Activated naive CD4-positive, alpha-beta T cell (primary cell): ENCODE measurements at places on chromosomes 13 and 19.
A peak's percentile ranks its signal among the peaks of the same experiment; 100 is the strongest.

DNA sequence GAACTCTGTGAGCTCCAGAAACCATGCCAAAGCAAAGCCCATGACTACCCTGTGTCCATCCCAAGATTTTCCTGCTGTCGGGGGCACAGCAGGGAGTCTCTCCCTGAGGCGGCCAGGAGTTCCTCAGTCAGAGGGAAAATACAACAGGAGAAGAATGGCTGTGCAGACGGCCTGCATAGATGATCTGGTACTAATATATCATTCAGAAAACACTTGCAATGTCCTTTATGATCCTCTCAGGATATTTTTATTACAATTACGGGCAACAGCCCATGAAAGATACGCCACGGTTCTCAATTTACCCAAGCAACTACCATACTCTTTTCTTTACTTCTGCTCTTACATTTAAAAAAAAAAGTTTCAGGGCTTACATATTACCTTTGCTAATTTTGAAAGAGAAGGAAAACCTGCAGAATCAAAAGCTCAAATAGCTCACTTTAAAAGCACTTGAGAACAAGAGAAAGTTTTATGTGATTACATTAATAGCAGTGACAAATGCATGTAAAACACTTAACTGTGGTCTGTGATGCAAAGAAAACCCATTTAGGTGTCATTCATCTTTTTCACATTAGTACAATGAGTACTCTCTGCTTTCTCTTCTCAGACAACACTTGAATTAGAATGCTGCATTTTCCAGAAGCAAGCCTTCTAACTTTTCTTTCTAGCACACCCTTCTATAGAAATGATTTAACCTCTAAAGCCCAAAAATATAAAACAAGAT lies 460.8 kb downstream of the KLF5 start:
- DNase-seq = no peak

- DNase-seq = no peak
Measured at GRCh38 chr13:46173656-46174055, 8.3 kb downstream of the LCP1 start.

DNA sequence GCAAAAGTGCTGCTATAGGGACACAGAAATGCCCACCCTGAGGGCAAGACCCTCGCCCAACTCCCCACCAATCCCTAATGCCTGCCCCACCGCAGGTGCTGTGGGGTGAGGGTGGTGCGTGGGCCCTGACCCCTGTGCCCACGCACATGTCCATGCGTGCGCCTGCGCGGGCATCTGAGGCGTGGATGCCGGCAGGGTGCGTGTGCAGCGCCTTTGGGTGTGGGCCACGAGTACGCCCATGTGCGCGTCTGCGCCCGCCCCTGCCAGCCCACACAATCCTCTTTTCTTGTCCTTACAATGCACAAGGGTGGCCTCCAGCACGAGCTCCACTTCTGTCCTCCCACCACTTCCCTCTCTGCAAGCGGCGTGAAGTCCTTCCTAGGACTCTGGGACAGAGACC lies 14.3 kb downstream of the FUT6 start:
- no peak for DNase-seq

GRCh38 chr13:111946214-111946613 lies 120.7 kb upstream of the SOX1 start:
- DNase-seq = no peak

DNA sequence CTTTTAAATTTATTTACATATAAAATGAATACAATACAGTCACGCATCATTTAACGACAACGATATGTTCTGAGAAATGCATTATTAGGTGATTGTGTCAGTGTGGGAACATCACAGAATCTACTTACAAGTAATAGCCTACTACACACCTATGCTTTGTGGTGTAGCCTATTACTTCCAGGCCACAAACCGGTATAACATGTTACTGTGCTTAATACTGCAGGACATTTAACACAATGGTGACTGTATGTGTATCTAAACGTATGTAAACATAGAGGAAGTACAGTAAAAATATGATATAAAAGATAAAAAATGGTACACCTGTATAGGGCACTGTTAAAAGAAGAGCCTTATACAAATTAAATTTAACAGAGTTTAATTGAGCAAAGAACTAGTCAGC lies 62.4 kb upstream of the KLHL1 start:
- no peak for DNase-seq

GRCh38 chr13:93778548-93778947 lies 551.9 kb downstream of the GPC6 start:
- no peak for DNase-seq

DNA sequence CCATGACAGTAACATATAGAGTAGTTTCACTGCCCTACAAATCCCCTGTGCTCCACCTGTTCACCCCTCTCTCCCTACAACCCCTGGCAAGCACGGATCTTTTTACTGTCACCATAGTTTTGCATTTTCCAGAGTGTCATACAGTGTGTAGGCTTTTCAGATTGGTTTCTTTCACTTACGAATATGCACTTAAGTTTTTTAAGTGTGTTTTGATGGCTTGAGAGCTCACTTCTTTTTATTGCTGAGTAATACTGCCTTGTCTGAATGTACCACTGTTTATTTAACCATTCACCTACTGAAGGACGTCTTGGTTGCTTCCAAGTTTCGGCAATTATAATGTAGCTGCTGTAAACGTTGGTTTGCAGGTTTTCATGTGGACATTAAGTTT lies 175.1 kb downstream of the ITGBL1 start:
- no peak for DNase-seq

- no peak for DNase-seq
Measured at GRCh38 chr13:33541962-33542308, 256.4 kb upstream of the STARD13 start.

GRCh38 chr19:16033721-16034120 lies 42.6 kb upstream of the TPM4 start:
- no peak for DNase-seq

- DNase-seq = no peak
Measured at GRCh38 chr13:54574791-54575190, 1546.2 kb downstream of the OLFM4 start.

- DNase-seq = no peak
Measured at GRCh38 chr13:41670873-41671443, 213.6 kb downstream of the RGCC start.

- no peak for DNase-seq
Measured at GRCh38 chr13:77502104-77502720, 33.3 kb upstream of the SCEL start.

DNA sequence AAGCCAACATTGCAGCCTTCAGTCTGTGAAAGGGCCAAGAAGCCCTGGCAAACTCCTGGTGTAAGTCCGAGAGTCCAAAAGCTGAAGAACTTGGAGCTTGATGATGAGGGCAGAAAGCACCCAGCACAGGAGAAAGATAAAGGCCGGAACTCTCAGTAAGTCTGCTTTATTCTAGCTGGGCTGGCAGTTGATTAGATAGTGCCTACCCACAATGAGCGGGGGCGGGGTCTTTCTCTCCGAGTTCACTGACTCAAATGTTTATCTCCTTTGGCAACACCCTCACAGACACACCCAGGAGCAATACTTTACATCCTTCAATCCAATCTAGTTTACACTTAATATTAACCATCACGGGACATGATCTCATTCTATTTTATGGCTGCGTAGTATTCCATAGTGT lies 1317.1 kb downstream of the SLITRK1 start:
- DNase-seq = no peak

DNA sequence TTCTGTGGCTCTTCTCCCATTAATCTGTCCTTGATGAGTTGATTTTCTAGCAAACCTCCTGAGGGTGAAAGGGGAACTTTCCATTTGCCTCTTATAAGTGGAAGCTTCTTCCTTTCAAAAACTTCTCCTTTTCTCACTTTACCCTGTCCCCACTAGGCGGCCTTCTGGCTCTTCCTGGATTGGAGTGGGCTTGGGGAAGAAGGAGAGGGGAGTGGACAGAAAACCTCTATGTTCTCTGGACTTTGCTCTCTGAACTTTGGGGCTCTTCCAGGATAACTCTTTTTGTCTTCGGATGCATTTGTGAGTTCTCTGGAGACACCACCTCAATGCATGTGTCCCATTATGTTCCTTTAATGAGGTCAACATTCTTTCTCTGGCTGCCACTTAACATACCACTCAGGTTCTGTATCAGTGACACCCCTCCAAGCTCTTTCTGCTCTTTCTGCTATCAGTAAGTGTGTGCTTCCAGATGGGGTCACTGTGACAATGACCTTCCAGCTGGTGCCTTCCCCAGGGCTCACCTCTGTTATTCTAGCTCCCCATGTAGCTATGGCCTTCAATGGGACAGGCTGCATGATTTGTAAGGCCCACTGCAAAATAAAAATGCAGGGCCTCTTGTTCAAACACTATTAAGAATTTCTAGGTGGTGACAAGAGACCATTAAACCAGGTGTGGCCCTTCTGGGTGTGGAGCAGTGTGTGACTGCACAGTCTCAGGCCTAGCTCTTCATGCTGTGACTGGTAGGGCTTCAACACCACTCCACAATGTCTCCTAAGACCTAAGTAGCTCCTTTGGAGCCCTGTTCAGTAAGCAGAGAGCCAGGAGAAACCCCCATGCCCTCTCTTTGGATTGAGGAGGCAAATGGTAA lies 389.2 kb downstream of the EFNB2 start:
- no peak for DNase-seq

DNA sequence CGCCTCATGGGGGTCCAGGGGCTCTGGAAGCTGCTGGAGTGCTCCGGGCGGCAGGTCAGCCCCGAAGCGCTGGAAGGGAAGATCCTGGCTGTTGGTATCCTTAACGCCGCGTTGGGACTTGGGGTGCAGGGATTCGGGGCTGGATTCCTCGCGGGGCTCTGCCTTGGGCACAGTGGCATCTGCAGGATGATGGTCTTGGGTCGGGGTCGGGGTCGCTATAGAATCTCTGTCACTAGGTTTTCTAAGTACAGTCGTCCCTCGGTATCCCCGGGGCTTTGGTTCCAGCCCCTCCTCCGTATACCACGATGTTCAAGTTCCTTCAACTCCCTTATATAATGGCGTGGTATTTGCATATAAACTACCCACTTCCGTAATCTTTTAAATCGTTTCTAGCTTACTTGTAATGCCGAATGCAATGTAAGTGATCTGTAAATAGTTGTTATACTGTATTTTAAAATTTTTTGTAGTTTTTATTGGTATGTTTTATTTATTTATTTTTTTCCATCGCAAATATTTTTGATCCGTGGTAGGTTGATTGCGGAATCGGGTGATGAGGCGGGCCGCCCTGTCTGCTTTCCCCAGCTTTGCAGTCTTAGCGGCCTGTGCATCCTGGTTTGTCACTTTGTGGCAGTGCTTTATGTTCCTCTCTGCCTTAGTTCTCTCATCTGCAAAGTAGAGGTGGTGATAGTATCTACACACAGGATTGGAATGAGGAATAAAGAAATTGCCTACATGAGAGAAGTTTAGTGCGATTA lies 606 bp downstream of the ERCC5 start:
- peak; percentile 4 for DNase-seq

DNA sequence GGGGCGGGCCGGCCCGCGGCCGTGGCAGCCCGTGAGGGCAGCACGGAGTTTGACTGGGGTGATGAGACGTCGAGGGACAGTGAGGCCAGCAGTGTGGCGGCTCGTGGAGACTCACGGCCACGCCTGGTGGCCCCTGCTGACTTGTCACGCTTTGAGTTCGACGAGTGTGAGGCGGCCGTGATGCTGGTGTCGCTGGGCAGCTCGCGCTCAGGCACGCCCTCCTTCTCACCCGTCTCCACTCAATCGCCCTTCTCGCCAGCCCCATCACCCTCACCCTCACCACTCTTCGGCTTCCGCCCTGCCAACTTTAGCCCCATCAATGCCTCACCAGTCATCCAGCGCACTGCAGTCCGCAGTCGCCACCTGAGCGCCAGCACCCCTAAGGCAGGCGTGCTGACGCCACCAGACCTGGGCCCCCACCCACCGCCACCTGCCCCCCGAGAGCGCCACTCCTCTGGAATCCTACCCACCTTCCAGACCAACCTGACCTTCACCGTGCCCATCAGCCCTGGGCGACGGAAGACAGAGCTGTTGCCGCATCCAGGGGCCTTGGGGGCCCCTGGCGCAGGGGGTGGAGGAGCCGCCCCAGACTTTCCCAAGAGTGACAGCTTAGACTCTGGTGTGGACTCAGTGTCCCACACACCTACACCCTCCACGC lies 4.5 kb downstream of the CIC start:
- no peak for DNase-seq

DNA sequence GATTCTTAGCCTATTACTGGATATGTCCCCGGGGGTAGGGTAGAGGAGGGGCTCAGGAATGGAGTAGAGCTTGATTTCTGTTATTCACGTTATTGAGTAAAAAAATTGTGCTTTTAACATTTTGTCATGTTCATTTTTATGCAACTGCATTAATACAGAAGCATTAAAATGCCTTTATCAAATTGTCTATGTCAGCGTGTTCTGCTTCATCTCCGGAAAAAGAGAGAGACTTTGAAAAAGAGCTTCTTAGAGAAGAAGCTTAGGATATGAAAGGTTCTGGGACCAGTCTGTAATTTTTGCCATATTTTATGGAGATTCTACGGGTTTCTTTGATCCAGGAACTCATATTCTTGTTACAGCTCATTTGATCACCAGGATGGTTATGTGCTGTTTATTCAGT lies 82.0 kb downstream of the SLC10A2 start:
- no peak for DNase-seq

GRCh38 chr13:76339649-76340048 lies 546.6 kb downstream of the KCTD12 start:
- no peak for DNase-seq

DNA sequence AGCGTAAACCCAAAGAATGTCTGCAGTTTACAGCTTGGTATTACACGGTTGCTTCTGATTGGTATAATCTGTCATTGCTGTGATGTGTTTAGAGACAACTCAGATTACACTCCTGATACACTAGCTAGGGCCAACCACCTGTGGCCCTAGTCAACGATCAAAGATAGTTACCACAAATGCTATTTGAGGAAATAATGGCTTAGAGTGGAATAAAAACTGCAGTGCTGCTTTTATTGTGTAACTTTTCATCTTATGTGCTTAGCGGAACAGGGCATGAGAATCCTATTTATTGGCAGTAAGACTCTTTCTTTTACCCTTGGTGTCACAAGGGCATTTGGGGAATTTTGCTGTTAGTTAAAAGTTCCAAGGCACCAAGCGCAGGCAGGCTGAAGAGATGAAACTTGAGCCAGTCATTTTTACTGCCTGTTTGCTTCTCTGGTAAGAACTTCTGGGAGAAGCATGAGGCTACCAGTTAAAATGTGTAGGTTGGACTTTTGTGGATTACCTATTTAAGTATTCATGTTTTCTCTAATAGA lies 363.3 kb downstream of the KCNRG start:
- DNase-seq = no peak

- no peak for DNase-seq
Measured at GRCh38 chr19:40508739-40509260, 42.0 kb downstream of the SPTBN4 start.

DNA sequence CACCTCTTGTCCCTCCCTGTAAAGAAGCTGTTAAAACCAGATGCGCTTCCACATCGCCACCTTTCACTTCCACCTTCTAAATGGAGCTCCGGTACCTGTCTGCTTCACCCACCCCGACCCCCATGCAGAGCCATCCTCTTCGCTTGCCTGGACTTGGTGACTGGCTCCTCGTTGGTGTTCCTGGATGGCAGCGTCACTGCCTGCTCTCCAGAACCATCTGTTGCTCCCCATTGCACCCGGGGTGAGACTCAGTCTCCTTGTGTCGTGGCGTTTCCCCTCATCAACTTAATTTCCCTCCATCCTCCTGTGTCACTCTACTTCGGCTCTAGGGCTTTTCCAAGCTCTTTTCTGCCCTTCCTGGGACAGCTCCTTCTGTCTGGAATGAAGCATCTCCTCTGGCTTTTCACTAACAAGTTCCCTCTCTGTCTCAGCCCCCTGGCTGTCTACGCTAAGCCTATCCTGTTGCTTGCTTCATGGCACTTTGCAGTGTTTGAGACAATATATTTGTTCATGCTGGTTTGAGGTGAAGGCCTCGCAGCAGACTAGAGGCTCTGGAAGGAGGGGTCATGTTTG lies 10.3 kb downstream of the CEBPG start:
- no peak for DNase-seq
